ENCODE measurements at places on chromosomes 4 and X.

GRCh38 chr4:61298178-61298740, 98.1 kb downstream of the ADGRL3 start:
- no peak for DNase-seq

DNA sequence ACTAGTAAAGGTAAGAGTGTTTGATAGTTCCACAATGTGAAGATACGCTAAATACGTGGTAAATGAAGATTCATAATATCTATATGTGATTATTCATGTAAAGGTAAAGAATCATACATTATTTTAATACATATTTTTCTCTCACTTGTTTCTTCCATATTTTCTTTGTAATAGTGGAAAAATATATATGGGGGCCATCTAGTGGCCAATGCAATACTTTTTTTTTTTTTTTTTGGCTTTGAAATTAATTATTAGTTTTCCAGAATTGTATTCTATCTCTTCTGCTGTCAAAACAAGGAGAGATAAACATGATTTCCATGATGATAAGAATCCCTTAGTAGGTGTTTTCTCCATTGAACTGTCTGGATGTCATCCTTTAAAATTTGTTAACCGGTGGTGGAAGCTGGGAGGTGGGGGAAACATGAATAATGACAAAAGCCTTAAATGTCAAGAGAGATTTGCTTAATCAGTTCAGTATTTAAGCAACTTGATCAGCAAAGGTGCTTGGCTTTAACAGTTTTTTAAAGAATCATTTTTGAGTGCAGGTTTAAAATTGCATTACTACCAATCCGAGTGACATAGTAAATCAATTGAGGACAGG, 508.7 kb upstream of the HTR2C start:
- DNase-seq = no peak

DNA sequence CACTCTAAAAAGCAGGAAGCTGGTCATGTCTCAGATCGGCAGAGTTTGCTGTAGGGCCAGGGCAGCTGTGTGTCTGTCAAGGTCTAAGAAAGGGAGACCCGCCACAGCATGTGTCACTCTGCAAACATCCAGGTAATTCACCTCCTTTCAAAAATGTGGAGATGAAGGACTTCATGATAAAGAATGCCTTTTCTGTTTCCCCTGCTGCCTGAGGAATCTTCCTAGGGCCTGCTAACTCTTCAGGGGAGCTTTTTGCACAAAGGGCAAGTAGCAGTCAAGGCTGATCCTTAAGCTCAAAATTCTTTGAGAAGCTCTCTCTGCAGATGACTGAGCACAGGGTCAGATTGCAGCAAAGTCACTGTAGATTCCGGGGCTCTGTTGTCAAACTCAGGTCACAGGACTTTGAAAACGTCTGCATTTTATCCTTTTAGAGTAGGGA, 21.1 kb downstream of the RASL11B start:
- DNase-seq = no peak

DNA sequence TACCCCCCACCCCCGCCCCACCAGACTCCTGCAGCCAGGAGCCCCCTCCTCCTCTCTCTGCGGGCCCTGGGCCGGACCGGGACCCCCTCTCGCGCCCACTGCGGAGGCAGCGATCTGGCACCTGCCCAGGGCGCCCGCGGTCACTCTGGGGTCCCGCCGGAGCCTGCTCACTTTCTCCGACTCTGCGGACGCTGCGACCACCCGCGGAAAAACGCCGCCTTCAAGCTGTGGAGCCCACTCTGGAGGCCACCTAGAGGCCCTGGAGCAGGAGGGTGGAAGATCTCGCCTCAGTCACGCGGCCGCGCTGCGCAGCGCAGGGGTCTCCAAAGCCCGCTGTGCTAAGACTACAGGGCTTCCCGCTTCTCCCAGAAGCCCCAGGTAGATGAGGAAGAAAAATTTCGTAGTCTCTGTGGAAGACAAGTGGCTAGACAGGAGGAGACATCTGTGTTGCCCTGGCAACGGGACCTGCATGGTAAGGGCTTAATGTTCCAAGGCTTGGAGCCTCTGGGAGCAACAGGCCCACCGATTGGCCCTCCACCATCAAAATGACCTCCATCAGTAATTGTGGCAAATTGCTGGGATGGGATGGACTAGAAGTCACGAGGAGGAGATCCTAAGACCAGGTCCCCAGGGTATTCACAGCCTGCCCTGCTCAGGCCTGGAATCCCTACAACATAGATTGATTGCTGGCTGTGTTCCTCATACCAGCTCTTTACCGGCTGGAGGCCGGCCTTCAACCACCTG, at the start of gene PNMA6F:
Gene PNMA6F, minus strand, starts transcription at position 387 of the 744 bp plus-strand sequence. CDS start 1,093 bp downstream, outside the sequence.
- no peak for DNase-seq

DNA sequence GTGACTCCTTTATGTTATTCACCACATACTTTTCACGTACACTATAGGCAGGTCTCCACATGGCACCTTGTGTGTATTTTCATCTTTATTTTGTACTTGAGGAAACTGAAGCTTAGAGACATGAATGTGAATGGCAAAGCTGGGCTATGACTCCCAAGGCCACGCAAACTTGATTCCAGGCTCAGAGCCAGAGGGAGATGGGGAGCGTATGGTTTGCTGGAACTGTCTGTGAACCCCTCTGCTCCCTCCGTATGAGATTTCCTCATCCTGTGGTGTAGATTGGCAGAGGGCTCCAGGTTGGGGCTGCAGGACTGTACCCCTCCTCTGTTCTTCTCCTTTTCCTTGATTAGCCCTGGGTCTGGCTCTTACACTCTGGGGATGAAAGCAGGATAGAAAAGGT, 16.1 kb upstream of the STARD8 start:
- DNase-seq = no peak

GRCh38 chr4:106569146-106570031, 200.8 kb upstream of the GIMD1 start:
- no peak for DNase-seq

DNA sequence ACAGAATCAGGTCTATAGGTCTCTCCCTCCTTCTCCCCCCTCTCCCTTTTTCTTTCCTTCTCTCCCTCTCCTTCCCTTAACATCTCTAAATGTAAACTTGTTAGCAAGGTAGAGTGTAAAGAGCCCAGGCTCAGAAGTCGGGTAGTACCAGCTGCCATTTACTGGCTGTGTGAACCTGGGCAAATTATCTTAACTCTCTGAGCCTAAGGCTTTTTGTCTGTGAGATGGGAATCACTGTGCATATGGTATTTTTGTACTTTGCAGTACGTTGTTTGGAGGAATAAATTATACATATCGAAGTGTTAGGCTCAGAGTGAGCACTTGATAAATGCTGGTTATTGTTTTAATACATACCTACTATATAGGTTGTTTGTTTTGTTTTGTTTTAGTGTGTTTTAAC, 154.0 kb downstream of the RBMX2 start:
- DNase-seq = no peak

DNA sequence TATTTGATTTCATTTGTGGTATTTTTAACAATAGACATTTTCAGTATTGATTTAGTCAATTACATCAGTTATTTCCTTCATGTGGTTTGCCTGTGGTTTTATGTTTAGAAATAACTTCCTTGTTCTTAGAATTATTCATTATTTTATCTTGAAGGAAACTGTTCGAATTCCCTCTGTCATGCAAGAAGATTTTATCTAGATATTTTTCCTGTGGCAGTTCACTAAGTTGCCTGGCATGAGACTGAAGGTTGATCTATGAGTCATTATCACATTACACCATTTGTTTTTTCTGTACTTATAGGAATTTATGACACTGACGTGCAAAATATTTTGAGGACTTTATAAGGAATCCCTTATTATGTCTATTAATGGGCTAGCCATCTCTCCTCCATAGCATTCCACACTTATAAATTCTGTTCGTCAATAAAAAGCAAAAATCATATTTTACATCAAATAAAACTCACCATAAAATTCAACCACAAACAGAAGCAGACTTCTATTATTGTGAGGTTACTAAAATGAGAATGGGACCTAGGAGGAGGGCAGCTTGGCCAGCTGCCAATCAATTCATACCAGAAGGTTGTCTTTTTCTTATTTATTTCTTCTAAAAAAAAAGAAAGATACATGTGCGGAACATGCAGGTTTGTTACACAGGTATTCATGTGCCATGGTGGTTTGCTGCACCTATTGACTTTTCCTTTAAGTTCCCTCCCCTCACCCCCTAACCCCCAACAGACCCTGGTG, 179.0 kb downstream of the KCNIP4 start:
- no peak for DNase-seq

GRCh38 chrX:69670001-69670555, 54.2 kb downstream of the EDA start:
- no peak for DNase-seq

DNA sequence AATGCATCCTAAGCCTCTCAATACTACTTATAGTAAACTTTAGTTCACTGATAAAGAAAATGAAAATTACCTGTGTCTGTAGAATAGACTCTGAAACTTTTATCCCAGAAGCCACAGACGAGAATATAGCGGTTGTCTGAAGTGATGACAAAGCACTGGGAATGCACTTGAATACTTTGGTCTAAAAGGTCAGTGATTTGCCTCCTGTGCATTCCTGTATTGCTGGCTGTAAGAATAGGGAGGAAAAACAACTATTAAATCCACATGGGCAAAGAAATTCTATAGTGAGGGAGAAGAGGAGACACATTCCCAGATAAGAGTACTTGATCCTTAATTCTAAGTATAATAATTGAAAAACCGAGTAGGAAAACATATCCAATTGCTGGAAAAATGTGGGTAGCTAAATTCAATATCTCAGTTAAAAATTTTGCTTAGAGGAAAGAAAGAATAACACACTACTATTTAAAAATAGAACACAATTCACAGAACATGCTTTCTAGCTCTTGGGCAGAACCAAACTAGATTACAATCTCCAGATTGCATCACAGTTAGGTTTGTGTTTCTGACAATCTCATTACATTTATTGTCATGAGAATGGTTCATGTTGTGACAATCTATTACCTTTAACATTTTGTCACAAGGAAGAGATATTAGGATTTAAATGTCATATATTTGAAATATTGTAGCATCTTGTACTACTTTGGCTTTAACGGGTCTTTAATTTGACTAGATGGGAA, 232.1 kb downstream of the DCLK2 start:
- DNase-seq = no peak

GRCh38 chrX:150508018-150508417, 60.4 kb upstream of the MTM1 start:
- no peak for DNase-seq

- DNase-seq = no peak
Measured at GRCh38 chrX:107506596-107507031, 57.2 kb downstream of the FRMPD3 start.

DNA sequence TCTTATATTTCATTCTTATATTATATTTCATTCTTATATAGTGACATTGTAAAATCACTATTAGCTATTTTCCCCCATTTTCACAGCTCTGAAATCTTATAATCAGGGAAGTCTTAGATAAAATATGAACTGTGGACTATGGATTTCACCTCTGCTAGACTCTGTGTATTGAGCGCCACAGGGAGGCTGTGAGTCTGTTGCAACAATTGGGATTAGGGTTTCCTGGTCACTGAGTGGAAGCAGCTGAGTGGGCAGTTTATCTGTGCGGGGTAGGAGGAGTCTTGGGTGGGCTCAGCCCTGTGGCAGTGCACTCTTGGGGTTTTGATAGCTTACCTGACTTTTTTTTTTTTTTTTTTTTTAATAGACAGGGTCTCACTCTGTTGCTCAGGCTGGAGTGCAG, 249.5 kb downstream of the PTTG2 start:
- DNase-seq = no peak

- no peak for DNase-seq
Measured at GRCh38 chrX:37348231-37348970, 763 bp upstream of the PRRG1 start.

DNA sequence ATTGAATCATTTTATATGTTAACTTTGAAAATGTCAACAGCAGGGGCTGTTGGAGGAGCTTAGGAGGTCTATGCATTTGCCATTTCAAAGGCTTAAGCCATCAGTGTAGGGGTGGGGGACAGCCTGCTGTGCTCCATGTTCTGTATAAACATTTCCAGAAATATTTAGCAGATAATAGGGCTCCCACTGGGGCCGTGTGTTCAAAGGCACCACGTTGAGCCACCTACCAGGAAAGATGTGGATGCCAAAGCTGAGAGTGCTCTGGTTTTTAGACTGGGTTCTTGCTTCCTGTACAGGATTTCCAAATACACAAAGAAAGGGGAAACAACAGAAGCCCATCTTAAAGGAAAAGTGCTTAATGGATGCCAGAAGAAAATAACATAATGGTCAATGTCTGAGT, 219.5 kb downstream of the CENPC start:
- DNase-seq = no peak

GRCh38 chr4:7334521-7335275, 100.0 kb downstream of the PSAPL1 start:
- DNase-seq = no peak

GRCh38 chr4:173360587-173361221, 10.1 kb upstream of the SAP30 start:
- no peak for DNase-seq

- DNase-seq = no peak
Measured at GRCh38 chrX:19272452-19272851, 71.3 kb upstream of the PDHA1 start.
